CMK (cell line): ENCODE measurements at places on chromosomes 6 and 20.

- DNase-seq, result no peak
These were observed 289.1 kb upstream of the MANEA start for GRCh38 chr6:95288251-95288650.

DNA sequence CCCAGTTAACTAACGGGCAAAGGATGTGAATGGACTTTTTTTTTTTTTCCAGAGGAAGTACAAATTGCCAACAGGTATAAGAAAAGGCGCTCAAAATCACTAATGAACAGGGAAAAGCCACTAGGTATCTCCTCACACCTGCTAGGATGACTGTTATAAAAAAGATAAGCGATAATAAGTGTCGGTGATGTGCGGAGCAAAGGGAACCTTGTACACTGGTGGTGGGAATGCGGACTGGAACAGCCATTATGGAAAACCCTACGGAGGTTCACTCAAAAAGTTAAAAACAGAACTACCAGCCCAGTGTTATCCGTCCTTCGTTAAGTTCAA lies 787 bp upstream of the RAB32 start:
- no peak for DNase-seq

- no peak for DNase-seq
These were observed 62.7 kb downstream of the ELOVL2 start for GRCh38 chr6:10981409-10981808.

DNA sequence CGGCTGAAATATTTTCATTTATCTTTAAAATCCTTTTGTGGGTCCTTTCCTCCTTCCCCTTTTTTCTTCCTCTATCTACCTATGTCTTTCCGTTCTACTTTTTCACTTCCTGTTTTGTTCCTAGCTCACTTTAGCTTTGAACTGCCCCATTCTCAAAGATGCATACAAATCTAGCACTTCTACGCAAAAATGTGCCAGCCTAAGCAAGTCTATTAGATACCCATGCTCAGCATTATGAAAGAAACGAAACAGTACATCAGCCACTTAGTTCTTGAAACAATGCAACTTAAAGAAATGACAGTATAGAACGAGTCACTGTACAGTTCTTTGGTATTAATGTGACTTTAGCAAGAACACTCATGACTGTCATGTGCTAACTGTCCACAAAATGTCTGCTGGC lies 47.3 kb upstream of the MARCKS start:
- DNase-seq, result no peak

DNA sequence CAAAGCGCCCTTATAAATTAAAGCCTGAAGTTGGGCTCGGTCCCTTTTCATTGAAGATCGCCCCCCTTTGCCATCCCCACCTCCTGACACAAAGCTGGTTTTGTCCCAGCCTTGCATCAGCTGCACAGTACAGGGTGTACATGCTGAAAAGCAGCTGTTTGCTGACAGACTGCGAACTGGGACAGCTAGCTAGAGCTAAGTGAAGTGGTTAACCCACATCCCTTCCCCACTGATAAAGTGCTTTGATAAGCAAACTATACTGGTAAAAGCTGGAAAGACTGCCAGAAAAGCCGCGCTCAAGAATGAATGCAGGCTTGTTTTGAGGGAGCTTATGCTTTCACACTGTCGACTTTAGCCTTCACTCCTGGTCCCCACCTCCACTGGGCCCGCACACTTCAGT lies 207.3 kb downstream of the GMDS start:
- no peak for DNase-seq

DNA sequence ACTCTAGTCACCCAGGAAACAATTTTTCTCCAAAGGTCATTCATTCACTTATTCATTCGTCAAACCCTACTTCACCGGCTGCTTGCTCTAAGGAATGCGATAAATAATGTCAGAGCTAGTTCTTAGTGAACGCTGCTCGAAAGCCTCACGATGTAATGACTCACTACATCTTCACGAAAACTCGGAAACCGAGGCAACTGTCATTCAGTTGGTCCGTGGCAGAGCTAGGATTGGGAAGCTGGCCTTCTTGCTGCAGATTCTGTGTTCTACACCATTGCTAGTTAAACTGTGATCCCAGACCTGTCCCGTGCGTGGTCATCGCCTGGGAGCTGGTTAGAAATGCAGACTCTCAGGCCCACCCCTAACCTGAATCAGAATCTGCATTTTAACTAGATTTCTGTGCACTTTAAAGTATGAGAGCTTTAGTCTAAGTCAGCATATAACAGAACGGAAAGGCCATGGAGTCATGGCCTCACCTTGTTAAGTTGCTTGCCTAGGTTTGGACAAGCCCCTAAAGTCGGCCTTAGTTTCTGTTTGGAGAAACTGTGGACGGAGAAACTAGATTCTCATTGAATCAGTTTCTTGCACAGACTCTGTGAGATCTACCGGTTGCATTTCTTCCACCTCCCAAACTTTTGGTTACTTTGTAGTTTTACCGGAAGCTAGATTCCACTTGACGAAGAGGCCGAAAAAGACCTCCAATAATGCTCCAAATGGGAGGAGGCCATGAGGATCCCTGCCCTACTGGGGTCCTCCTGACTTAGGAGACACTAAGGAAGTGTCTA lies 651 bp upstream of the CCND3 start:
- no peak for DNase-seq

DNA sequence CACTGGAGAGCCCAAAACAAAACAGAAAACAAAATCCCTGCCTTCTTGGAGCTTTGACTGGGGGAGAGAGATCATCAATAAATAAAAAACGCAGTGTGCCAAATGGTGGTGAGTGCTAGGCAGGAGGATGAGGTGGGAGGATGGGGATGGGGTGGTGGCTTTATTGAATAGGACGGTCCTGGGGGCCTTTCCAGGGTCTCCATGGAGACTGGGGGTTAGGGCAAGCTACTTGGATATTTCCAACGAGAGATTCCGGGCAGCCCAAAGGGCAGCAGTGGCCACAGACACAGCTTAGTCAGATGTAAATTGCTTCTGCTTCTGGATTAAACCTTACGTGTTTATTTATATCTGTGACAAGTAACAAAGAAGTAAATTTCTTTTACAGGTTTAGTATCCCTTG lies 700.1 kb downstream of the QKI start:
- DNase-seq, result no peak

GRCh38 chr20:8777911-8778310 lies 291.0 kb upstream of the PLCB4 start:
- no peak for DNase-seq

GRCh38 chr6:133539502-133540259 lies 298.5 kb downstream of the EYA4 start:
- no peak for DNase-seq

- no peak for DNase-seq
These were observed 260.6 kb downstream of the TFAP2A start for GRCh38 chr6:10154251-10154650.

DNA sequence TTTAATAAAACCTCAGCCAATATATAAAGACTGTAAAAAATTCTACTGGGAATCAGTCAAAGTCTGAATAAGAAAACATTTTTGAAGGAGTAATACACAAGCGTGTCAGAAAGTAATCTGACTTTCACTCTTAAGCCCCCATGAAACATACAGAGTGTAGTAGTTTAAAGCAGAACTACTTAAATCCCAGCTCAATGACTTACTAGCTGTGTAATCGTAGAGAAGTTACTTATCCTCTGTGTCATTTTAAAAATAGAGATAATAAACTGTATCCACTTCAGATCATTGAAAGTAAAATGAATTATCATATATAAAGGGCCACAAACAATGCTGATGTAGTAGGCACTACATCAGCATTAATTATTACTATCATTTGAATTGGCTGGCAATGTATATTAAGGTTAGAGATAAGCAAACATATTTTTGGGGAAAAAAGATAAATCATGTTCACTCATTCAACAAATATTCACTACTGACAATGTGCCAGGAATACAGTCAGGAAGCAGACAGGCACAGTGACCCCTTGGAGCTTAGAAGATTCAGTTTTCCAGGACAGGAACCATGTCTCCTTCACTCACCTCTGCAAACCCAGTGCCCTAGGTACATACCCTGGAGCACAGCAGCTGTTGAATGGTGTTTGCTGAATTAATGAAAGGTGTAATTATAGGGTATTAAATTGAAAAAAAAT lies 14.4 kb downstream of the REPS1 start:
- no peak for DNase-seq

DNA sequence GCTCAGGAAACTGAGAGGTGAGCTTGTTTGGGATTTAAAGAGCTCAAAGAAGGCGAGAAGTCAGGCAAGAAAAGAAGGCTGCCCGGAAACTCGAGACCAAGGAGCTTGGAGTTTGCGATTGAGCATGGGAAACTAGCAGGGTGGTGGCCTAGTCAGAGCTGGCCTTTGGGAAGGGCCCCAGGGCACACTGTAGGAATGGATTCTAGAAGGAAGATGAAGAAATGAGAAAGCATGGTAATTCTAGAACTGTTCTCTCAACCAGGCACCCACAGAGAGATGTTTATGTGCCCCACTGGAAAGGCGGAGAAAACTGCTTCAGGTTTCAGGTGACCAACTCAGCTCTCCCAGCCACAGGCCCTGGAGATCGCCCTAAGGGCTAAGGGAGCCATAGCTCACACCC lies 126.2 kb downstream of the FOXO3 start:
- no peak for DNase-seq

DNA sequence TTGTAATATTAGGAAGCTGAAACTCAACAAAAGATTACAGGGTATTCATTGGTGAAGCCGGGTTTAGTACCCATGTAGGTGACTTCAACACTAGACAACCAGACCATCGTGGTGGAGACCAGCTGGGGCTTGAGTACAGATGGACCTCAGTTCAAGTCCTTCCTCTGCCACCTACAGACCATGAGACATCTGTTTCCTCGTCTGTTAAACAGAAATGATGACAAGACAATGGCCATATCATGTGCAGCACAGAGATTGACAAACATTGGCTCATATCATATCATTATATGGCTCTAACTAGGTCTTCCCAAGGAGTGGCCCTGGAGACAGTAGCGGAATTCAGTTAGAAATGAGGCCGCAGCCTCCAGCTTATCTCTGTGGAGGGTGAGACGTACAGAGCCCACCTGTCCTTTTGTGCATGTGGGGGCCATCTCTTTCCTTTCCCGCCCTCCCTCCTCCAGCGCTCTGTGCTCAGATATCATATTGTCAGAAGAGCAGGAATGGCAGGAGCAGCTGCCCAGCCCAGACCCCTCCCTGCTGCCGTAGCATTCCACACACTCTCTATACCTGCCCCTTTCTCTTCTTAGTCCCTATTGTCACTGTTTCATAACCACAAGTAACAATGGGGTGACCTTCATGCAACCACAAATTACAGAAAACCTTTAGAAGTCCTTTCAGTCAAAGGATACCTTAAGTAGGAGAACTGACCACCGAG lies 75.1 kb downstream of the LY86 start:
- DNase-seq, result no peak

DNA sequence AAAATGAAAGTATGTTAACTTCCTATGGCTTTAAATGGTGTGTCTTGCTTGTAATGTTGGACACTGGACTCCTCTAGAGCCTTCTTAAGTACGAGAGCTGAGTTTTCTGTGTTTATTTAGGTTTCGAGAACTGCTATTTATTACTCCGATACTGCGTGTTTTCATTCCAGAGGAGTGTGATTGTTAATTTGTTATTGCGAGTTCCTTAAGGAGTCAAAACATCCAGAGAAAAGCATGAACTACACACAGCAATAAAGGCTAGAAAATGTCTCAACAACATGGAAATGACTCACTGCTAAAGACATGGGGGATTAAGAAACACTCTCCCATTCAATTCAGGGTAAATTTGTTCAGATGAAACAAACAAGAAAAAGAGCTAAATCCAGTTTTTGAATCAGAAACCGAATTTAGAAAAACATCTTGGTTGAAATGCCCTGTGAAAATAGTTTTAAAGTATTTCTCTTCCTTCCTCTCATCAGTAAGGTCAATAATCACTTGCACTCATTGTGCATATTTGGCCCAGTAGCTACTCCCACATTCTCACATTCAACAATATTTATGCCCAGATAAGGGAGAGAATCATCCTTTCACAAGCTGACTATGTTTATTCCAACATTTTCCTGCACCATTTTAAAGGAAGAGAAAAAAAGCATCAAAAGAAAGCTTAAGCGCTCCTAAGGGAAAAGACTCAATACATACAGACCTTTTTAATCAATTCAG lies 36.0 kb downstream of the ATXN1 start:
- no peak for DNase-seq

- DNase-seq, result no peak
These were observed at the start of gene DEFB132 for GRCh38 chr20:257419-257818. Gene DEFB132 (plus strand): TSS chr20:257724. CDS start chr20:257779, 55 bp downstream.

- no peak for DNase-seq
These were observed 73.7 kb upstream of the CITED2 start for GRCh38 chr6:139448051-139448649.

DNA sequence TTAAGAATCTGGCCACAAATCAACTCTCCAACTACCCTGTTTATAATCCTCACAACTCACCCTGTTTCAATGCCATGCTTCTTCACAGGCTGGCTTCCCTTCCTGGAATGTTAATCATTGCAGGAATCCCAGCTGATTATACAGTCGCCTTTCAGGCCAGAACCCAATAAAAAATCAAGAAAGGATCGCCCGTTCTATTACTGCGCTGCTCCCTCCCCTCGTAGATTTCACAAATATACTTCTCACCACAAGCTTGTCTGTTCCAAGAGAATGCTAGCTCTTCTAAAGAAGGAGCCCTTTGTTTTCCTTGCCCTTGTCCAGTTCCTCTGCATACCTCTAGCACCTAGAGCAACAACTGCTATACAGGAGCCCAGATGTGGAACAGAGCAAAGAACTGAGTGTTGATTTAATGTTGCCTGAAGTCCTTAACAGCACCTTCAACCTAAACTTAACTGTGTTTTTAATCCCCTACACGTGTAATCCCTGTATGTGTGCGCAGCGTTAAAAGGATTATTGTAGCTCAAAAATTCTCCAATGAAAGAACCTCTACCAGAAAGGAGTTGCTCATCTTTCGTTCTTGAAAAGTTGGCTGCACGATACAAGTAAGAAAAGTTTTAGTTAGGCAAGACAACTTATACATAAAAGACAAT lies 988 bp downstream of the ECHDC1 start:
- DNase-seq, result no peak

- no peak for DNase-seq
These were observed 42.5 kb upstream of the PNISR start for GRCh38 chr6:99467509-99468106.

GRCh38 chr20:34388000-34388399 lies 24.9 kb downstream of the ITCH start:
- no peak for DNase-seq

GRCh38 chr6:96156425-96156824 lies 140.7 kb downstream of the FUT9 start:
- no peak for DNase-seq

DNA sequence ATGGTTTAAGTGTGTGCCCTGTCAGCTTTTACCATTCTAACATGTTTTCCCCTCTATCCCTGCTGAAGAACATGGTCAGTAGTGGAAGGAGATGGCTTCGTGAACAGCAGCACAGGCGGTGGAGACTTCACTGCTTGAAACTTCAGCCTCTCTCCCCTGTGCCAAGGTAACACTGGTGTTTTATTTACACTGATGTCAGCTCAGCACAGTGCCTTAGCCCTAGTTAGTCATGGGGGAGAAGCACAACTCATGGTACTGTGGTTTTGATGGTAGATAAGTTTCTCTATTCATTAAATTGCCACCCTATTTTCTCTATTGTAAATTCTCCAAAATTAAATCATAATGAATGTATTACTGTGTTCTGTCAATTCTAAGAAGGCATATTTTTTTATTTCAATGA lies 56.6 kb downstream of the MTHFD1L start:
- DNase-seq, result no peak

GRCh38 chr6:170106906-170107525 lies 183.9 kb downstream of the DLL1 start:
- no peak for DNase-seq
